ENCODE measurements at places on chromosomes 16 and 17. TPM values are rescaled to one million over a fixed set of nuclear protein-coding genes. Genes with fewer than 3 reads are reported as not detected.

The CDRT15 gene
- polyA plus RNA-seq = 0.40 TPM

DNA sequence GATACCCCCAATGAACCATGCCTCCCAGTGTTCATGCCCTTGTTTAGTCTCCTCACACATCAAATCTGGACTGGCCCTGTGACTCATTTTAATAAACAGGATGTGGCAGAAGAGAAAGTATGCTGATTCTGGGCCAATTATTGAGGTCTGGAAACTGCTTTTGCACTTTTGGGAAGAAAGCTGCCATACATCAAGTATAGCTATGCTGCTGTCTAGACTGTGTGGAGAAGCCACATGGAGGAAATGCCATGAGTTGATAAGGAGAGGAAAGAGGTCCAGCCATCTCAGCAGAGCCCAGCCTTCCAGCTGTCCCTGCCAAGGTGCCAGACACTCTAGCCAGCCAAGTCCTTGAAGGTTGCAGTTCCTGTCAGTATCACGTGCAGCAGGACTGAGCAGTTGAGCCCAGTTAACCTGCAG lies 16.7 kb downstream of the RPRML start:
- no peak for DNase-seq

- DNase-seq = no peak
Measured at GRCh38 chr16:4744555-4745273, 10.4 kb downstream of the DNAAF8 start.

DNA sequence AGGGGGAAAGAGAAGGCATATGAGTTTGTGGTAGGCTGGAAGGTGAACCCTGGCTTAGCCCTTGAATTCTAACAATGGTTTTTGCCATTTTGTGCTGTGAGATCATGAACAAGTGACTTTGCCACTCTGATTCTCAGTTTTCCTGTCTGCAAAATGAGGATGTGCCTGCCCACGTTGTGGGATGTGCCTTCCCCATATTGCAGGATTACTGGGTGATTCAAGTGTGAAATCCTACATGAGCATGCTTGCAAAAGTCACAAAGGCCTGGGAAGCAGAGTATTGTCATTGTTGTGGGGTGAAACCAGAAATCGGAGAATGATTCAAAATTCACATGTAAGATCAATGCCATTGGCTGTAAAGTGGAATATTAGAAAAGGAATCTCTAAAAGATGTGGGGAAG lies 28.6 kb upstream of the TVP23A start:
- no peak for DNase-seq

DNA sequence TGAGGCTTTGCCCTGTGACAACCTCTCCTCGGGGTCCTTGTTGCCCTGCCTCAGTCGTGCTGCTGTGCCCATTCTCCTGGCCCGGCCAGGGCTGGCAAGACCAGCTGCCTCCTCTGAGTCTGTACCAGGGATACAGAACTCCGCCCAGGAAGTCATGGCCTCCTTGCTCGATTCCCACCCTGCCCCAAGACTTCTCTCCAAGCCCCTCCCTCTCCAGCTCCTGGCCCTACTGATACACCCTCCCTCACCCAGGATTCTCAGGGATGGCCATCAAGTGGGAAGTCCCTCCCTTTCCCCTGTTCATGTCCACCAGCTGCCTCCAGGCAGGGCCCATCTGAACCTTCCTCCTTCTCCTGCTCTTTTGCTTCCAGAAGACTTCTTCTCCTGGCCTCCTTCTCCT lies 11.2 kb upstream of the TMEM208 start:
- DNase-seq = no peak

DNA sequence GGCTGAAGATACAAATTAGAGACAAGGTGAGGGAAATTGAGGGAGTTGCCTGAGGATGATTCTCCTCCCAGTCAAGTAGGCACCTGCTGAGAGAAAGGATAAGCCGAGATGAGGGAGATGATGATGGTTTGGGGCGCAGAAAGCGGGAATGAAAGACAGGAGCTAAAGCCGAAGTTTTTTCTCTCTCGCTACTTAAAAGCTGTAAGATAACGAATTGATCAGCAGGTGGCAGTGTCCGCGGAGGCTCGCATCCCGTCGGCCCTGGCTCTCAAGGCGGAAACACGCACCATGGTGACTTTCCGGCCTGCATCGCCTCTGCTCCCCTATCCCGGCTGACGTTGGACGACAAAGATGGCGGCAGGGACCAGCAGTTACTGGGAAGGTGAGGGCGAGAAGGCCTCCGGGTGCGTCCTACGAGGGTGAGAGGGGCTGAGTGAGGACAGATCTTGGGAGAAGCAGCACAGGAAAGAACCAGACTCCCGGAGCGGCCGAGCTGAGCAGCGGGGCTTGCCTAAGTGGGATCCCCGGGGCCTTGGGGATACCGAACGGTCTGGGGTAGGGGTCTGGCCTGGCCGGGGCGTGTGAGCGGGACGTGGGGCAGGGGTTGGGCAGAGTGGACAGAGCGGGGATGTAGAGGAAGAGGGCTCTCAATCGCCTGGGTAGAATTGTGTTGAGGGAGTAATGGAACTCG lies at the start of gene GOSR1:
Gene GOSR1, plus strand, starts transcription at position 326 of the 691 bp plus-strand sequence. Its CDS starts 26 bp downstream, at position 352.
- DNase-seq = peak; percentile 87

DNA sequence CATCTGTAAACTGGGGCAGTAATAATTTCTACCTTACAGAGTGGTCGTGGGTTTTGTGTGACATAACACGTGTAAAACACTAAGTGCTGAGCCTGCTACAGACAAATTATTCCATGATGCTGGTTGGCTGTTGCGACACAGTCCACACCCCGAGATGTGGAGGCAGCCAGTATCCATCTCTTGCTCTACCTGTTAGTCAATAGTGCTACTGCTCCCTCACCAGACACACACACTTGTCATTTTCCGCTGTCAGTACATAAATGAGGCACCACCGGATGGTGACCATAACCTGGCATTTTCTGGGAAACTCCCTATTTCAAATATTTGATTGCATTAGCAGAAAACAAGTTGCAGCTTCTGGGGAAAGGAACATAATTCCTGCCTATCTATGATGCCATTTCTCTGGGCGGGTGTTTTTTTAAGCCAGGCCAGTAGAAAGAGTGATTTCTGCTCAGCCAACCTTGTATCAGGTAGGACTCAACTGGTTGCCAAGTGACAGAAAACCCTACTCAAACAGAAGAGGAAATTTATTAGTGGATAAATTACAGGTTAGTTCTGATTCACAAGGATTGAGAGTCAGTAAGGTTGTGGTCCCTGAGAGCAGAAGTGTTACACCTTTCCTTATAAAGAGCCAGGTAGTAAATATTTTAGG lies 24.1 kb downstream of the DNAJA2 start:
- DNase-seq = no peak

The DNAH9 gene
- polyA plus RNA-seq = 5.0 TPM

GRCh38 chr17:27804113-27804512 lies 3.8 kb upstream of the NOS2 start:
- DNase-seq = no peak

GRCh38 chr16:30527635-30528178 lies 1.3 kb upstream of the ZNF768 start:
- DNase-seq = no peak

Measured in left renal pelvis (tissue), 4 donors.